ENCODE measurements at places on chromosomes 11 and 22.

- no peak for DNase-seq
Observed at GRCh38 chr22:43990044-43990443, 34.1 kb upstream of the PARVB start.

DNA sequence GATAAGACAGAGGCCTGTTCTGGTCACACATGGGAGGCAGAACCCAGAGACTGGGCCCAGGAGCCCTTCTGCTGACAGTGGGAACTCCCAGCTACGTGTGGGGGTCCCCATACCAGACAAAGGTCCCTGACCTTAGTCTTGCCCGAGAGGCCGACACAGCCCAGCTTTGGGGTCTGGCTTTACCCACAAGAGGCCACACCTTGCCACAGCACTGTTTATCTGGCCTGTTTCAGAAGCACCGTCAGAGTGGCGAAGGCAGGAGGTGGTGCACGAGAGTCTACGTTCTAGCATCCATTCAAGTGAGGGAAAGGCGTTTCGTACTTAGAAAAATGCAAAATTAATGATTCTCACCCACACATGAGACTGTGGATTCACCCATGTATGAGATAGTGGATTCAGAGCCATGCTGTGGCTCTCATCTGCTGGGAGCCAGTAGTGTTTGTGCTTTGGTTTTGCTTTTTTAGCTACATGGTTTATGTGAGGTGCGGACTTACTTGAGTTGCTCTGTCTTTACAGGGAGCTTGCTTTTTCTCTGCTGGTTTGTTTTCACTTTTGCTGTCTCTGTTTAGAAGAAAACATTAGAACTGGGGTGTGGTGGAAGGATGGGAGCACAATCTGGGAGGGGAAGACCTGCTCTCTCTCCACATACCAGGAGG, 56.6 kb upstream of the PRODH start:
- no peak for DNase-seq

DNA sequence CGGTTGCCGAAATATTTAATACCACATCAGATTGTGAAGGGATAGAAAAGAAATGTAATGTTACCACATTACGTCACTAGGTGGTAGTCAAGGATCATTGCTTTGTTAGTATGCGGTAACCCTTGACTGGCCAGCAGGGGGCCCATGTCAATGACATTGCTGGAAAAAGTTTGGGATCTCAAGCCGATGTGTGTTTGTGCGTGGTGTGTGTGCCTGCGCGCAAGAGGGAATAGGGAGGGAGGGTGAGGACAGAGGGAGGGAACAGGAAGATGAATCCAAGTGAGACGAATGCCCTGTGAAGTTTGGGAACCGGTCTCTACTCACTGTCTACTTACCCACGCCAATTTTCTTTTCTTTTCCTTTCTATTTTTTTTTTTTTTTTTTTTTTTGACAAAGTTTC, 10.7 kb upstream of the MRGPRX2 start:
- DNase-seq: no peak

DNA sequence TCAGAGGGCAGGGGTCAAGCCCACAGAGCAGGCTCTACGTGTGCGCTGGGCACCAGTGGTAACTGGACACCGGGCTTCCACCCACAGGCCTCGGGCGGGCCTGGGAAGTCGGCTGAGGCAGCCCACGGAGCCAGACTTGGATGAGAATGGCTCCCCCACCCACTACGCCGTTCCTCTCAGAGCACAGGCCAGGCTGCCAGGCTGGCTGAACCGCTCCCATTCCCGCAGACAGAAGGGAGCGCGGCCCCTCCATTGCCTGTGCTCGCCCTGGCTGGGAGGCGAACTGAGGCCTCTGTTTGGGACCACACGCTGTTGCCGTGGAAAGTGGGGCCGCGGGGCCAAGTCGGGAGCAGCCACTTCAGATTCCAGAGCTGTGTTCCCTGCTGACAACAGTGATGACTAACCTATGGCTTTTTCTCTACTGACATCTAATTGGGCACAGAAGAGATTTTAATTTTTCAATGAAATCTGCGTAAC, 63.9 kb downstream of the MYH9 start:
- no peak for DNase-seq

DNA sequence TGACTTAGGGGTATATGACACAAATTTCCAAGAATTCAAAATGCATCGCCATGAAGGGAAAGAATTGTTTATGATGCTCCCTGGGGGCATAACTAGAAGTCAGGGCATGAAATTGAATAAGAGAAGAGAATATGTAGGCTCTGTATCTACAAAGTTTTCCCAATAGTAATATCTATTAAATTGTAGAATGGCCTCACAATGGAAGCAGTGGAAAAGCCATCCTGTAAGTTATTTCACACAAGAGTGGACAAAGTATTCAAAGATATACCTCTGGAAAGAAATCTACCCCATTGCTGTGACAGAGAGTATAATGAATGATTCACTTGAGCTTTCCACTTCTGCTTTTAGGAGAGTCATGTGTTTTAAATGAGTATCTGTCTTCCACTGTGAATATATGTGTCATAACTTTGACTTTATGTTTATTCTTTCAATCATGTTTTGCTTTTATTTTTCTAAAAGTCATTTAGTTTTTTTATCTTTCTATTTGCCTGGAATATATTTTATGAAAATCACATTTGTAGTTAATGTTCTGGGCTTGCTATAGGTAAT, 65.7 kb upstream of the DDI1 start:
- DNase-seq: no peak

GRCh38 chr11:17563231-17563646, 16.2 kb downstream of the OTOG start:
- no peak for DNase-seq

DNA sequence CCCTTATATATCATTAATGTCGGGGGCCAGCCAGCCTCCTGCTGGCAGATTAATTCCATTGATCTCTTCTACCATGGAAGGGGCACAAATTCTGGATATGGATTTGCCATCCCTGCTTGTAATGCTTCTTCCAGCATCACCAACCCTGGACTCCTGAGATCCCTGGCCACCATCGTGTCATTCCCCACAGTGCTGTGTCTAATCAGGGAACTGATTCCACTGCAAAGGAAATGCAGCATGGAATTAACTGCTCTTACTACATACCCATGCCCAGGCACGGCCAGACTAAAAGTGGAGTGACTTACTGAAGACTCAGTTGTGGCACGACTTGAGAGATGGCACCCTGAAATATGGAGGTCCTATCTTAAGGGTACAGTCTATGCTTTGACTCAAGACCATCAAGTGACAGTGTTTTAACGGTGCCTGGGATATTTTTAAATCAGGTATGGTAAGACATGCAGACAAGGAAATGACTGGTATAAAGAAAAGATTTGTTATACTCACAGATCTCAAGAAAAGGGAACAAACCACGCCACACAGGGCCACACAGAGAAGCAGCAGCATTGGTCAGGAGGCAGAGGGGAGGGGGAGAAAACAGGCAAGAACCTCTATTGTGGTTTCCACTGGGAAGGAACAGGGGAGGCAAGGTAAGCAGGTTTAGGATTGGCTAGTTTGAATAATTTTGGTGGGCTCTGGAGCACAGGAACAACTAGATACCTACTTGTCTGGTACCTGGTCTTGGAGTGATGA, 65.1 kb downstream of the IGLL5 start:
- DNase-seq: no peak

DNA sequence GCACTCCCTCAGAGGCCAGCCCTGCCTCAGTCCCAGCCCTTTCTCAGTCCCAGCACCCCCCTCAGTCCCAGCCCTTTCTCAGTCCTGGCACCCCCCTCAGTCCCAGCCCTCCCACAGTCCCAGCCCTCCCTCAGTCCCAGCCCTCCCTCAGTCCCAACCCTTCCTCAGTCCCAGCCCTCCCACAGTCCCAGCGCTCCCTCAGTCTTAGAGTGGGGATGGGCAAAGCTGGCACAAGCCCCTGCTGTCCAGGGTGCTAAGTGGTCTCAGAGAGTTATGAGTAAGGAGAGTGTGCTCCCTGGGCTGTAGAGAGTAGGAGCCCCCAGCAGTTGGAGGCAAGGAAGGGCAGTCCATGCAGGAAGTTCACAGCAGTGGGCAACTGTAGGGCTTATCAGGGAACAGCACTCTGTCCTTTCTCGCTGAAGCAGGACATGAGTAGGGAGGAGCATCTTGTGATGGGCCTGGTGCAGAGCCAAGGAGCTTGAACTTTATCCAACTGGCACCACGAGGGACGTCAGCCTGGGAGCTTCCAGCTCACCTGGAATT, 51.4 kb upstream of the CRYBB3 start:
- DNase-seq: no peak

- DNase-seq: peak; percentile 34
Observed at GRCh38 chr11:112613051-112613972, 347.9 kb upstream of the NCAM1 start.

GRCh38 chr11:103947546-103947919, 88.9 kb upstream of the DDI1 start:
- DNase-seq: peak; percentile 41

GRCh38 chr11:121240650-121241303, 51.8 kb upstream of the SC5D start:
- DNase-seq: peak; percentile 37

DNA sequence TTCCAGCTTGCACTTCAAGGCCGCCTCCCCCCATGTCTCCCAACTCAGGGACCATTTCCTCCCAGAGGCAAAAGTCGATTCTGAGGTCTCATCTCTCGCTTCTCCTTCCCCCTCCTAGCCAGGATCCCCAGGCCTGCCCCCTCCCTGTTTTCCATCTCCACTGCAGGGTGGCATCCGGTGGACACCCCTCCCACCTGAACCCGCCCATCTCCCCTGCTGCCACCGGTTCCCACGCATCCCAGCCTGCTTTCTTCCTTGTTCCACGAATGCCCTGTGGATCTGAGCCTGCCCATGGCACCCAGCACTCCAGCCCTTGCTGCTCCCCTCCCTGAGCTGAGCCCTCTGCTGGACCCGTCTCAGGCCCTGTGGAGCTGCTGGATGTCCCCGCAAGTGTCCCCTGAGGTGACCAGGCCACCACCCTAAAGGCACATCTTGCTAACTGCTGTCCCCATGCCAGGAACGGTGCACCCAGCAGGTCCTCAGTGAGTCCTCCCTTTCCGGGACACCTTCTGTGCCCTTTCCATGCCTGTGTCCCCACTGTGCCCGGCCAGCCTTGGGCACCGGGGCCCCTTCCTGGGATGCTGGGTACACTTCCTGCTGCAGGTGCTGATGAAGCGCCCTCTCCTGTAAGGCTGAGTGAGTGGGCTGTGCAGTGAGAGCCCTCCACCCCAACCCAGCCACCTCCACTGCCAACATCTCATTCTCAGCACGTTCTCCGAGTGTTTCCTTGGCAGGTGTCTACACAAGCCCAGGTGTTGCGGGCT, 936 bp downstream of the IL17REL start:
- DNase-seq: no peak

- peak; percentile 40 for DNase-seq
Observed at GRCh38 chr11:122661182-122661945, 5.8 kb downstream of the UBASH3B start.

- DNase-seq: no peak
Observed at GRCh38 chr11:36015799-36016198, 71.9 kb downstream of the LDLRAD3 start.

DNA sequence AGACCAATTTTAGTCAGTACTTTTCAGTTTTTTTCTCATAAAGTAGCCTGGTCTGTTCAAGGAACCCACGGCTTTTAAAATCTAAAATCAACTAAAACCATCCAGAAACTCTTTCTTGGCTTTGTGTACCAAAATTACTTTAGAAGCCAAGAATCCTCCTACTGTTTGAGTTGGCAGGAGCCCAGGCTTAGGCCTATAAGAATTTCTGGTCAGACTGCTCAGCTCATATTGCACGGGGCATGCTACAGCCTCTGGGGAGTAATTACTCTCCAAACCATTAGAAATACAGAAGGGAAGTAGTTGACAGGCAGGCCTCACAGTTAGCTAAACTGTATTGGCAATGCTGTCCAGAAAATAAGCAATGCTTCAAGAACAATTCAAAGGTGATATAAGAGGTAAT, 1862.9 kb upstream of the RAG2 start:
- no peak for DNase-seq

DNA sequence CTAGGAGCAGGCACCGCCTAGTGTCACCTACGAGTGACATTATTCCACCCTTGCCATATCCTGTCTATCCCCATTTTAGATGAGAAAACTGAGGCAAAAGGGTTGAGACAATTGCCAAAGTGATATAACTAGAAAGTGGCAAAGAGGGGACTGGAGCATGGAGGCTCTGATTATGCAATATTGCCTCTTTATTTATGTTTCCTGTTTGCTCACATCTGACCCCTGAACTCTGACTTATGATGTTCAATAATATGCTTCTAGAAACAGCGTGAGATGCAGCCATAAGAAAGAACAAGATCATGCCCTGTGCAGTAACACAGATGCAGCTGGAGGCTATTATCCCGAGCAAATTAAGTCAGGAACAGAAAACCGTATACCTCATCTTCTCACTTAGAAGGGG, 7.7 kb downstream of the ELF5 start:
- no peak for DNase-seq

- DNase-seq: no peak
Observed at GRCh38 chr11:32183512-32183911, 92.6 kb downstream of the RCN1 start.

DNA sequence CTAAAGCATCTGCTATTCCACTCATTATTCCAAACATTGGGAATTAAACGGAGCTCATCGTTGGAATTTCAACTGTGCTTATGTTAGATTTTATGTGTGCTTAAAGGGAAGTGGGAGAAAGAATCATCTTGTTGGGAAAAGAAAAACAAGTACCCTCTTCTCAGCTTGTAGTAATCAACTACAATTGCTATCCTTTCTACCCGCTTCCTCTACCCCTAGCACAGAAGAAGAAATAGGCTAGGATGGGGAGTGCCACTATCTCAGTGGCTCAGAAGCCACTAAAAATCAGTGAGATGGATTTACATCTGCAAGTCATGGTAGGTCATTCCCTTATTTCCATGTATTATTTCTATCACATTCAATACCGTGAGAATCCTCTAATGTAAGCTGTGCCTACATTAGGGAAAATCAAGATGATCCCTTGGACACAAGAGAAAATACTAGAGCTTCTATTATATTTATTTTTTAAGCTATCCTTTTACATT, 97.9 kb upstream of the CD44 start:
- no peak for DNase-seq

DNA sequence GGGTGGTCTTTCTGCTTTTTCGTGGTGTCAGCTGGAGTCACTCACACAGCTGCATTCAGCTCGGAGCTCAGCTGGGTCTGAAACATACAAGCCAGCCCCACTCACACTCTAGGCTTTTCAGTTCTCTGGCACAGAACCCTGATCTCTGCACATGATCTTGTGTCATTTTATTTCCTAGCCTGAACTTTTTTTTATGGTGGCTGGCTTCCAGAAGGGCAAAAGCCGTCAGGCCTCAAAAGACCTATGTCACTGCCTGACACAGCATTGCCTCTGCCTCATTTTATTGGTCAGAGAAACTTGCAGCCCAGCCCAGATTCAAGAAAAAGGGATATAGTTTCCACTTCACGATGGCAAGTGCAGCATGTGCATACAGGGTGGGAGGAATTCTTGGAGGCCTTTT, 117.8 kb downstream of the NTM start:
- DNase-seq: peak; percentile 7

Measured in GM04503 (cell line).